PC-3 (cell line): ENCODE measurements at places on chromosomes 7 and 10. TPM values are rescaled to one million over a fixed set of nuclear protein-coding genes. Genes with fewer than 3 reads are reported as not detected.

Gene CPA2
- total RNA-seq, result not detected in 2 replicates

Gene USP54
- 40.5 and 43.7 TPM in 2 replicates for total RNA-seq

Gene KIN
- 2.4 and 7.3 TPM in 2 replicates for total RNA-seq

DNA sequence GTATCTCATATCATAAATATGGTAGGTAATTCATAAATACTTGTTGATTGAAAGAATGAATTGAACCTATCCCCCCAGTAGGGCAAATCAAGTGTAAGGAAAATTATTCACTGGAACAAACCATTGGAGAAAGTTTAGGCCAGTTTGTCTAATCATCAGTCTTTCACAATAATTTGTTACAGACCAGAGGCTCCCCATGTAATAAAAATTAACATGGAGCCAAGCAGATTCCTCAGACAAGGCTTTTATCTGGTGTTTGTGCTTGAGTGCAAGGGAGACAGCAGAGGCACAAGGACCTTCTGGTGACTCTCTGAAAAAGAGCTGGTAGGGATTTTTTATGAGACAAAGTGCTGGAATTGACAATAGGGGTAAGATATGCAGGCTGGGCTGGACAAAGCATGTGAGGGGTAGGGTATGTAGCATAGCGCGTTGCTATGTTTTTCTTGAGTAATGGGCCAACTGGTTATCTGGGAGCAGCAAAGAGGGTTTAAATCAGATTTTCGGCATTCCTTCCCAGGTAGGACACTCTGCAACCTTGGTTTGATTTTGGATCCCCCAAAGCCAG lies 7.8 kb upstream of the PANK1 start:
- no peak overlapping the region for H3K27ac ChIP-seq
- H3K36me3 ChIP-seq, result no peaks in the 10 kb centered on the region
- no peaks in the 10 kb centered on the region for H3K27me3 ChIP-seq
- H3K4me3 ChIP-seq, result no peak overlapping the region

GRCh38 chr7:155222573-155222972 lies 75.1 kb upstream of the INSIG1 start:
- no peak for DNase-seq
- H3K27me3 ChIP-seq, result no peaks in the 10 kb centered on the region
- H3K4me3 ChIP-seq, result no peak overlapping the region
- peaks cover 4% of the 10 kb centered on the region; the same call in 1 of the 2 replicates for H3K4me1 ChIP-seq
- no peak overlapping the region for H3K27ac ChIP-seq
- H3K36me3 ChIP-seq, result no peaks in the 10 kb centered on the region

Gene JCAD
- total RNA-seq, result 5.0 and 7.8 TPM in 2 replicates

- peak; percentile 90 for DNase-seq
- peaks cover 19% of the 10 kb centered on the region for H3K4me1 ChIP-seq
- peak overlapping the region; percentile 99 for H3K27ac ChIP-seq
- peak overlapping the region; percentile 52 for H3K4me3 ChIP-seq
These were observed 155.0 kb downstream of the PTPRN2 start for GRCh38 chr7:158432369-158433341.

- H3K27ac ChIP-seq, result no peak overlapping the region
- peaks cover 19% of the 10 kb centered on the region for H3K4me1 ChIP-seq
- no peak overlapping the region for H3K4me3 ChIP-seq
- DNase-seq, result no peak
- no peaks in the 10 kb centered on the region for H3K27me3 ChIP-seq
- no peaks in the 10 kb centered on the region for H3K36me3 ChIP-seq
These were observed 135.0 kb downstream of the JAZF1 start for GRCh38 chr7:28045592-28045991.

DNA sequence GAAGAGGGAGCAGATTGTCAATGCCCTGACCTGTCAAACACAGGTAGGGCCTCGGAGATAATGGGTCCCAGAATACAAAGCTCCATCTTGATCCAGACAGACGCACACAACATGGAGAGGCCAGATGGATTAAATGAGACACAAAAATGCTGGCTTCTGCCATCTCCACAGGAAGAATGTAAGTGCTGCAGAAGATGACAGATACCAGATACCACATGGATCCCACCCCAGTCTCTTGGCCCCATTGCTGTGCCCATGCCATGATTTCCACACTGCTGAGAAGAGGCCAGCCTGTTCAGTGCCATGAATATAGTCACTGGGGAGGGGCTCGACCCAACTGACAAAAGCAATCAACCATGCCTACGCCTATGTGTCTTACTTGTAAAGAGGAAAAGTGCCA lies 487.9 kb downstream of the PARD3 start:
- peaks cover 16% of the 10 kb centered on the region for H3K4me1 ChIP-seq
- no peaks in the 10 kb centered on the region for H3K27me3 ChIP-seq
- H3K36me3 ChIP-seq, result peaks cover 9% of the 10 kb centered on the region; the same call in 1 of the 2 replicates
- no peak overlapping the region for H3K4me3 ChIP-seq
- DNase-seq, result no peak
- H3K27ac ChIP-seq, result no peak overlapping the region

DNA sequence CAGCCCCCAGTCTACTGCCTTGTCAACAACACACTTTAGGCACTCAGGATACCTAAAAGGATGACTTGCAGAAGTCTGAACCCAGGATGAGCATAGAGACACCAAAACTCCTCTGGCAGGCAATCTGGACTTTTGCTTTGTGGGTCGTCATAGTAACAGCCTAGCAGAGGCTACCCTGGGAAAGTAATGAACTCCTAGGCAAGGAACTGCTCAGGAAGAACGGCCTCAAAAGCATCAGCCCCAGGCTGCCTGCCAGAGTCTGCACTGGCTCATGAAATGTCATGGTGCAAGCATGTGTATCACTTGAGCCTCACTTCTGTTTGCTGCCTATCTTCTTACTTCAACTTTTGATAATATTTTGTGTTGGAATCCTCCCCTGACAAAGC lies 715.1 kb downstream of the GRID1 start:
- no peaks in the 10 kb centered on the region for H3K27me3 ChIP-seq
- no peaks in the 10 kb centered on the region for H3K4me1 ChIP-seq
- no peak for DNase-seq

Gene TMED4
- 70.6 and 80.0 TPM in 2 replicates for total RNA-seq

GRCh38 chr10:66838656-66839055 lies 87.2 kb upstream of the LRRTM3 start:
- no peak overlapping the region for H3K27ac ChIP-seq
- H3K36me3 ChIP-seq, result no peaks in the 10 kb centered on the region
- no peaks in the 10 kb centered on the region for H3K27me3 ChIP-seq
- H3K4me1 ChIP-seq, result peaks cover 51% of the 10 kb centered on the region
- DNase-seq, result no peak

Gene C10orf67
- total RNA-seq, result 0.15 and 0.29 TPM in 2 replicates

Gene ZNF117
- total RNA-seq, result 1.9 and 2.1 TPM in 2 replicates

GRCh38 chr7:28065308-28065707 lies 115.3 kb downstream of the JAZF1 start:
- H3K4me1 ChIP-seq, result peaks cover 32% of the 10 kb centered on the region
- no peak overlapping the region for H3K4me3 ChIP-seq
- DNase-seq, result no peak
